Transverse colon (tissue), 4 donors: ENCODE measurements at places on chromosomes 2 and 18. TPM values are rescaled to one million over a fixed set of nuclear protein-coding genes. Genes with fewer than 3 reads are reported as not detected.

DNA sequence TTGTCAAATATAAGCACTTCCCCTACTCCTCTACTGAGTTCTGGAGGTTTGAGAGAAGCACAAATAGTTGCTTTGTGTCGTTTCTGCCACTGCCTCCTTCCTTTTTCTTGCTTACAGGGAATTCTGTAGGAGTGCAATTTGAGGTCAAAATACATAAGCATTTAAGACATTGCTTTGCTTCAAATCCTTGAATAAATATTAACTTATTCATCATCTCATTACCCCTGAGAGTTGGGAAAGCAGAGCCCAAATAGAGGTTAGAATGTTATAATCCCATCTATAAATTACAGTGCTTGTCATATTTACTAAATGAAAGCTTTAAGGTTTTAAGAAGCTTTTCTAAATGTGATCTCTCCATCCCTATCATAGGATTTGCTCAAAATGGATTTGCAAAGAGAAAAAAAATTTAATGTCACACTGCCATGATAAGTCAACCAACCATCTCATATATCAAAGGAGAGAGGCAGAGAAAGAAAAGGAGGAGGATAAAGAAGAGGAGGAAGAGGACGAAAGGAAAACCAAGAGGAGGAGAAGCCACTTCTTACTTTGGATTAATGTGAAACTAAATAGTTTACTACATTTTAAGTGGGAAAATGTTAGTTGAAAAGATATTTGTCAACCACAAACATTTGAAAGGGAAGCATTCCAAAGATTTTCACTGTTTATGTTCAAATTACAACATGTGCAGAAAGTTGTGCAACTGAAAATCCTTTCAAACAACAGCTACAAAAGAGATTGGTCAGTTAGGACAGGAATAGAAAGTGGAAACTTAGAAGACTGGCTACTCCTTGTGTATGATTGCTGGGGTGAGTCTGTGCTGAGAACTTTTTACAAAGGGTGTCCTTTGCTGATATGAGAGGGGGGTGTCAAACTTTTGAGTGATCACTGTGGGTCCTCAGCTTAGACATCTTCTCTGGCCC is 277.3 kb upstream of the FN1 start:
- no peak for DNase-seq

- no peak for DNase-seq
These were observed 249.8 kb downstream of the TXNL1 start for GRCh38 chr18:56388571-56388970.

The MYCN gene
- total RNA-seq = not detected

The GDF7 gene
- 1.1 TPM for total RNA-seq

The FAM124B gene
- total RNA-seq = 0.41 TPM

- DNase-seq = no peak
These were observed 461.1 kb upstream of the UBE2E3 start for GRCh38 chr2:180519276-180519675.

The DLGAP1 gene
- total RNA-seq = 3.7 TPM

The SLC4A3 gene
- 0.32 TPM for total RNA-seq

GRCh38 chr2:229485857-229486256 is 214.8 kb upstream of the PID1 start:
- no peak for DNase-seq

DNA sequence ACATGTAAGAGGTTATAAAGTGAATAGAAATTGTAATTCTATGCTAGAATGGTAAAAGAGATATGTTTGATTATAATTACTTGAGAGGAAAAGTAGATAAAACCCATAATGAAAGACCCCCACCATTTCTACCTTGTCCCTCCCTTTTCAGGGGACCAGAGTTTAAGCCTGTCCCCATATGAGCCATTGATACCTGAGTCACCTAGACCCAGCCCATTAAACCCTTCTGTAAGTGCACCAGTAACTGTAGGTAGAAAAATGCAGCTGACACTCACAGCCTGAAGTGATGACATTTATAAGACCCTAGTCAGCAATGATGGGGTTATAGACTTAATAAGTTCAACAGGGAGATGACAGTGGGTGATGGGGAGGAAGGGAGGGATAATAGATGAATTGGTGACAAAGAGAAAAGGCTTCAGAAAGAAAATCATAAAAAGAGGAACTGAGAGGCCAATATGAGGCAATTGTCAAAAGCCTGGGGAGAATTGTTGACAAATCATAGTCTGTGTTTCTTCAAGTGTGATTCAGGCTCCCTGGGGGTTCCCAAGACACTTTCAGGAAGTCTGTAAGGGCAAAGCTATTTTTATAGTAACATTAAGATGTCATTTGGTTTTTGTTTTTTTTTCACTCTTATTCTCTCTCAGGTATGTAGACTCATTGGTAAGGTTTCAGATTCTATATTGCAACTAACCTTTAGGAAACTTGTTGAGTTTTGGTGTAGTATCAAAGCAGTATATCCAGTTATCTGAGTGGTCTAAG is 544.2 kb downstream of the SATB2 start:
- DNase-seq = no peak

The GKN2 gene
- not detected for total RNA-seq

DNA sequence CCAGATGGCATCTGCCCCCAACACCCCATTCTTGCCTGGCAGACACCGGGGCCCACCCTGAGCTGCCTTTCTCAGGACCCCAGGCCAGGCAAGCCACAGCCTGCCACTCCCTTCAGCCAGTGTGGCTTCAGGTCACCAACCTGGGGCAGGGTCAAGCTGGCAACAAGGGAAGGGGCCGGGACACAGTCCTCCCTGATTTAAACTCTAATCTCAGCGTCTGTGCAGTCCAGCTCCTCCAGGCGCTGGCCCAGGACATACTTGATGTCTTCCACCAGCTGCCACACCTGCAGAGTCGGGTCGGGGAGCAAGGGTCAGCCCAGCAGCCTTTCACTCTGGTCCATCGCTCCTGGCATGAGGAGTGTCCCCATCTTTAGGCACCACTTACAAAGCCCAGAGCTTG is 29.0 kb upstream of the ALPP start:
- no peak for DNase-seq

The CTAGE1 gene
- total RNA-seq = not detected

- no peak for DNase-seq
These were observed 2.7 kb downstream of the NCOA1 start for GRCh38 chr2:24493713-24494112.

The ASB18 gene
- not detected for total RNA-seq

- no peak for DNase-seq
These were observed 405 bp downstream of the SOS1 start for GRCh38 chr2:39120521-39120770.

GRCh38 chr2:164896634-164897355 is 55.2 kb upstream of the COBLL1 start:
- no peak for DNase-seq

- DNase-seq = no peak
These were observed 305.4 kb upstream of the RAB6C start for GRCh38 chr2:129673847-129674711.

DNA sequence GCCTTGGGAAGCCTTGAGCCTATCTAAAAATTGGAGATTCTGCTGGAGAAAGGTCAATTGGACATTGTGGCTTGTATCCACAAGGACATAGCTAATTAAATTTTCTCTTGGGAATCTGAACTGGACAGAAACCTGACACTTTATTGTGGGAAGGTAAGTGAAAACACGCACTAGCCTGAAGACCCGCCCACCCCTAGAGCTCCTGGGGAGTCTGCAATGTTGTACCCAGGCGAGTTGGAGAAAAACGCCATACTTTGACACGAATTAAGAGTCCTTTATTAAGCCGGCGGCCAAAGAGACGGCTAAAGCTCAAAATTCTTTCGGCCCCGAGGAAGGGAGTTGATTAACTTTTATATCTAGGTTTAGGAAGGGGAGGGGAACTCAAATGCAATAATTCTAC is 1.2 kb upstream of the ZNF892 start:
- DNase-seq = no peak

GRCh38 chr2:64769392-64770044 is 115.8 kb upstream of the SERTAD2 start:
- DNase-seq = peak; percentile 48

- DNase-seq = no peak
These were observed 1355.5 kb downstream of the SUCLG1 start for GRCh38 chr2:83103613-83104012.

The PLEKHH2 gene
- 14.9 TPM for total RNA-seq

GRCh38 chr2:209005371-209005770 is 418.5 kb upstream of the MAP2 start:
- no peak for DNase-seq

- no peak for DNase-seq
These were observed 17.8 kb downstream of the MYO1B start for GRCh38 chr2:191263050-191263449.

GRCh38 chr2:201808027-201808426 is 1.7 kb downstream of the CDK15 start:
- no peak for DNase-seq

GRCh38 chr18:9688036-9688741 is 19.9 kb upstream of the RAB31 start:
- no peak for DNase-seq

- no peak for DNase-seq
These were observed 244.9 kb downstream of the HDAC4 start for GRCh38 chr2:239155806-239156480.

The KIAA2012 gene
- total RNA-seq = not detected

DNA sequence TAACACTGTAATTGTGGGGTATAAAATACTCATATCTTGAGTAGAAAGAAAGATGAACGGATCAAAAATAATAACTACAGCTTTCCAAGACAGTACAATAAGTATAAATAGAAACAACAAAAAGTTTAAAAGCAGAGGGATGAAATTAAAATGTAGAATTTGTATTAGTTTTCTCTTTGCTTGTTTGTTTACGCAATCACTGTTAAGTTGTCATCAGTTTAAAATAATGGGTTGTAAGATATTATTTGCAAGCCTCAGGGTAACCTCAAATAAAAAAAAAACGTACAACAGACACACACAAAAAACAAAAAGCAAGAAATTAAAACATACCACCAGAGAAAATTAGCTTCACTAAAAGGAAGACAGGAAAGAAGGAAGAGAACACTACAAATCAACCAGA is 18.0 kb upstream of the ABCB11 start:
- DNase-seq = no peak

DNA sequence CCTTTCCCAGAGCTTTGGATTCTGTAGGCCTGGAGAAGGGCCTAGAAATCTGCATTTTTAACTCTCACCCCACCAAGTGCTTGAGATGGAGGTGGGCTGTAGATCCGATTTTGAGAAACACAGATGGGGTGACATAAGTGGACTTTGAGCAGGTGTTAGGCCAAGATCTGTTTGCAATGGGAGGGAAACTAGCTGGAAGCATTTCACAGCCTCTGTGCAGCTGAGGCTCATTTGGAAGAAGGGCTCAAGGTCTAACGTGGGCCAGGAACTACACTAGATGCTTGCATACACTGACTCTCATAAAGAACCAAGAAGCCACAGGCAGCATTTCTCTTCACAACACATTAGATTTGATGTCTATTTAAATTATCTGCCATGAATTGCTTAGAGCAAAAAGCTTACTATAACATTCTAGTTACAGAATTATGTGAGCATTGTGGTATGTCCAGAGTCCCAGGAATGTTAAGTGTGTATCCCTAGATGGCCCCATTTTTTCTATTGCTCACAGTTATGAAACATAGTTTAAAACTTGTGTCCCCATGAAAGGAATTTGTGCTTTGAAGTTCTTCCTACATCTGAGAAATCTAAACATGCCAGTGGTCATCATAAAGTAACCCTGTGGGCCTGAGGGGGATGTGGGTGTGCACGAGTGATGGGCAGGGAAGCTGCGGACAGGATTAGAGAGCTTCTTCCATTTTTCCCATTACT is 77.2 kb downstream of the CD28 start:
- no peak for DNase-seq

The STARD6 gene
- not detected for total RNA-seq

GRCh38 chr18:49751427-49752094 is 61.8 kb downstream of the ACAA2 start:
- no peak for DNase-seq

The SCYGR4 gene
- total RNA-seq = not detected

- no peak for DNase-seq
These were observed 84.8 kb upstream of the DNAJC10 start for GRCh38 chr2:182631299-182631698.
